CD4-positive, alpha-beta T cell (primary cell): ENCODE measurements at places on chromosomes 4 and X. TPM values are rescaled to one million over a fixed set of nuclear protein-coding genes. Genes with fewer than 3 reads are reported as not detected.

DNA sequence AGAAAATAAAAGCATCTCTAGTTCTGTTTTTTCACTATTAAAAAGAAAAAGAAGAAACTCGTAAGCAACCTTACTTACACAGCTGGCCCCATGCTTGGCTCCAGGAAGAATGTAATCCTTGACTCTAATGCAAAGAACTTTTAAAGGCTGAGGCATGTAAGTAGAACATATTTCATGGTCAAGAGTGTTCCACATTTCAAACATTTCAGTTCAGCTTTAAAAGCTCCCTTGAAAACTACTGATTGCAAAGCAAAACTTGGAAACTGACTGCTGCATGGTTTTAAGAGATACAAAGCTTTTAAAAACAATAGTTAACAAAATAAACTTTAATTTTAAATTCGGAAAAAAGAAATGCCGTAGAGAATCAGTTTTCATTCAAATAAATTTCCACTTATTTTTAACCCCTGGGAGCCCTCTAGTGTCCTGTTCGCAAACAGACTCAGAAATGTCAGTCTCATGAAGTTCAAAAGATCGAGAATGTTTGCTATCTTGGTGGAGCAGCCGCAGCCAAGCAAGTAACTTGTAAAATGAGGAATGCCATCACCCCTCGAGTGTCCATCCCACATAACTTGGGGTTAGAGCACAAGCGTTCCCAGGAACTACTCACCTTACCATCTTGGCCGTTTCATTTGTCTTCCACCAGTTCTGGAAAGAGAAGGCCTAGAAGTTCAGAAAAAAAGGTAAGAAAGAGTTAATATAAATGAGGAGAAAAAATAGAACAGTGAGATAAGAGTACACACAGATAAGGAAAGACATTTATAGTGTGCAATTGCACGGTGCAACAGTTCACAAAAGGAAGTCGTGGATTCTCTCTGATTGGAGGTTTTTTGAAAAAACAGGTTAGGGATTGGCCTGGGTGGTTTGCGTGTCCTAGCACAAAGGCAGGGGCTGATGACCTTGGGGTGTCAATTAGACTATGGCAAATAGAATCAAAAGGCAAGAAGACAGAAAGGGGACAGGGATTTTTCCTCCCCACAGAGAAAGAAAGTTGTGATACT lies at the start of gene GASK1B:
GASK1B (minus strand) TSS at position 765 of the 998 bp plus-strand sequence. CDS start 1,650 bp downstream, outside the sequence.
- DNase-seq = no peak

GRCh38 chrX:3518870-3519269 lies 172.4 kb upstream of the MXRA5 start:
- no peak for DNase-seq

GRCh38 chr4:69038582-69038981 lies 57.7 kb upstream of the UGT2B7 start:
- no peak for DNase-seq

The ADAMTS3 gene
- not detected for total RNA-seq

- no peak for DNase-seq
Observed at GRCh38 chrX:74133156-74133796, 170.7 kb upstream of the ZCCHC13 start.

DNA sequence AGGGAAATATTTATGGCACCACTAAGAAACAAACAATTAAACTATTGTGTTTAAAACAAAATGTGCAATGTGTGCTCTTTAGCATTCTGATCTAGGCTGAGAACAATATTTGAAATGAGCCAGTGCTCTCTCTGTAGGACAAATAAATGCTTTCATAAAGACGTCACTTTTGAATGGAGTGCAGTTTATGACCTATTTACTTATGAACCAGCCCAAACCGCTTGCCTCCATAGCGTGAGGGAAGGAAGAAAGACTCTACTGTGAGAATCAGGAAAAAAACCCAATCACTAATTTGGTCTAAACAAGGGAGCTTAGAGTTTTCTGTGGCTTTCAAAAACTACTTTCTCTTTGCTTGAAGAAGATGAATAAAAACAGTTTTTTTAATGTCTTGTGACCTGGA lies 39.4 kb downstream of the SAT1 start:
- no peak for DNase-seq

The MAGEB10 gene
- not detected for total RNA-seq

DNA sequence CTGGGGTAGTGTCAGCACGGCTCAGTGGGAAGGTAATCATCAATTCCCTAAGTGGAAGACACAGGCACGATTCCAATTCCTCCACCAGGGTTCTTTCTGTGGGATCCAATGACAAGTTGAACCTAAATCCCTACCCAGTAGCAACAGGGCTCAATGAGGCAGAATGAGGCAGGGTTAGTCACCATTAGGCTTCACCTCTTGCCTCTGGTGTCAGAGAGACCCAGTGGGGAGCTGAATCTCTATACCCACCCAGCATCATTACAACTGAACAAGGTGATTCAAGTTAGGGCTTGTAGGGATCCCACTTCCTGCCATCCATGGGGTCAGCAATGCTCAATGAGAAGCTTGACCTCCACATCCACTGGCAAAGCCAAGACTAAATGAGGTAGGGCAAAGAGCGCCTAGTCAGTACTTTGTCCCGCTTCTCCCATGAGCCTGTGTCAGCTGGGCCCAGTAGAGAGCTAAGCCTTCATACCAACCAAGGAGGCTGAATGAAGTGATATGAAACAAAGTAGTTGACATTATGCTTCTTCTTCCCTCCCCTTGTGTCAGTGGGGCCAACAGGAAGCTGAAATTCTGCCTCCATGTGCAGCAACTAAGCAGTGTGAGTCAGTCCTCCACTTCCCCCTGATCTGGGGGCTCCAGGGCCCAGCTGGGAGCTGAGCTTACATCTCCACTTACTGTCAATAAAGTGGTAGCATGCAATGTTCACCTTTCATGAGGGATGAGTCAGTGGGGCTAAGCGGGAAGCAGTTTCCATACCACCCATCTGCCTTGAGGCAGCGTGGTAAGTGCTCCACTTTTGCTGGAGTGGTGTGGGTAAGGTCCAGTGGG lies 36.4 kb upstream of the RBM41 start:
- no peak for DNase-seq

The IL3RA gene
- total RNA-seq = 0.49 TPM

DNA sequence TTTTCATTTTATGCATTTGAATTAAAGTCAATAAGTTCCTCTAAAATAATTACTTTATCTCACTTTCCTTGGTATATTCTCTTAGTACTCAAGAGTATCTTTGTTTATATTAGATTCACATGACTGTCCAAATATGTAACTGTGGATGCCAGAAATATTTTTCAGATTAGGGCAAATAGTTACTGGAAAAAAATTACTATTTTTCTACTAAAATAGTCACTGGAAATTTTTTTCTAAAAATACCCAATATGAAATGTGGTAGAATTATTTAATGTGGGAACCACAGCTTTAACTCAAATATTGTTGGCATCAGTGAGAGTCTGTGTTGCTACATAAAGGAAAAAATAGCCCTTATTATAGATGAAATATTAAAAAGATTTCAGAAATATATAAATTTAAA lies 70.4 kb upstream of the NMU start:
- no peak for DNase-seq

The DMRTC1 gene
- total RNA-seq = 0.85 TPM

DNA sequence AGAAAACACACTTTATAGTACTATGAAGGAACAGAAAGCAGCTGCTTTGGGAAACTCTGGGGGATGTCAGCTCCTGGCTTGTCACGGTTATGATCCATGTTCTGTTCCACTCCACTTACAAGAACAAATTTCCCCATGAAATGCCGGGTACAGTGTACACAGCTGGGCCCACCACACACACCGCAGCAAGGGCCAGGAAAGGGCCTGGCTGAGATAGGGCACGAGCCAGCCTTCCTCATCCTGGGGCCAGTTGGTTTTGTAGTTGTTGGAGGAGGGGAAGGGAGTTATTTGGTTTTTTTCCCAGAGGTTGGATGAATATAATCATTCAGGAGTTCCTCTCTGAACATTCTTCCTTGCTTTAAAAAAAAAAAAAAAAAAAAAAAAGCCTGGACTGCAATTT lies 56.8 kb downstream of the SEPSECS start:
- no peak for DNase-seq

DNA sequence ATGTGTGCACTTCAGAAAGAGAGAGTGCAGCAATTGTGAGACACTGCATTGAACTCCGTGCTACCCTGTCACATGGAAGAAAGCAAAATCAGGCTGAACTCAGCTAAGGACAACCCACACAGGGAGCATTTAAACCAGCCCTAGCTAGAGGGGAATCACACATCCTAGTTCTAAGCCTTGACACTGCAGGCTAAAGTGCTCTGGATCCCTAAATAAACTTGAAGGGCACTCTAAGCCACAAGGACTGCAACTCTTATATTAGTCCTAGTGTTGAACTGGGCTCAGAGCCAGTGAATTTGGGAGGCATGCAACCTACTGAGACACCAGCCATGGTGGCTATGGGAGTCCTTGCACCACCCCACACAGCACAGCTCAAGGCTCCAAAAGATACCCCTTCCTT lies 311.9 kb downstream of the OPHN1 start:
- DNase-seq = no peak

DNA sequence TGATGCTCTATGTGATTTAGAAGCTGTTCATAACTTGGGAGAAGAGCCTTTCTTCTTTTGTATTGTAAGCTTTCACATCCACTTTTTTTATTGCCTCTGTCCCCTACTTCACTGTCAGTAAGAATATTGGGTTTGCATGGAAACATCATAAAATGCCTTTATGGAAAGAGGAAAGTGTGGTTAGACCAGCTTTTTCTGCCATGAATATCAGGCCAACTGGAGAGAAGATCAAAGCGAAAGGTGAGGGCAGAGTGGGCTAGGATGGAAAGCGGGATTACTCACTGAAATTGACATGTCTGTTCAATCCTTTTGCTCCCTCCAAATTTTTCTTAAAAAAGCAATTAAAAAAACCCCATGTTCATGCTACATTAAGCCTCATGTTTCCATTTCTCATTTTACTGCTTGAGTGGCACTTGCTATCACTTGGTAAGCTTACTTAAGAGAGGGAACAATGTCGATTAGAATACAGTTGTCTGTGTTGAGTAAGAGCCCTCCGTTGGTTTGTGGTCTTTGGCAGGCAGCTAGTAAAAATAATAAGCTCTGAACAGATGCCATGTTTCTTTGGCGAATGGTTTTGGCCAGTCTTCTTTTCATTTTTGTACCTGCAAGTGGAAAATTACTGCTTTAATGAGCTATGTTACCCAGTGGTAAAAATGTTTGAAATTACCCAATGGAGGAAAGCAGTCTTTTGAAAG lies 35.9 kb downstream of the SUPT20HL1 start:
- DNase-seq = no peak
